ENCODE measurements at places on chromosomes 11 and 22.

GRCh38 chr11:57568330-57568766 lies 876 bp upstream of the UBE2L6 start:
- no peak for DNase-seq

DNA sequence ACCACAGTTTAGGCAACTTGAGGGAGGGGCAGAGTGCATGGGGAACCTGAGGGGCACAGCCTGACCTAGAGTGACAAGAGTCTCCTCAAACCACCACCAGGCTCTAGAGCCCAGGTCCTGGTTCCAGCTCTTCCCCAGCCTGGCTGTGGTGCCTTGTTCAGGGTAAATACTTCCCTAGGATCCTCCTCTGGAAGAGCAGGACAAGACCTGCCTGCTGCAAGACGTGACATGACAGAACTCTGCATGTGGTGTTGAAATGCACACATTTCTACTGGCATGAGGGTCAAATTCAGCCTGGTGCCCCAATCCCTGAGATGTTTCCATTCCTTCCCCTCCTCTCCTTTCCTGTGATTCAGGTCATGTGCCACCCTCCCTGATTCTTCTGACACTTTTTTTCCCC lies 3.3 kb downstream of the SEC14L2 start:
- no peak for DNase-seq

- no peak for DNase-seq
Measured at GRCh38 chr22:44193535-44193891, 12.8 kb downstream of the PARVG start.

- DNase-seq: no peak
Measured at GRCh38 chr22:29658176-29658575, 54.7 kb downstream of the NF2 start.

GRCh38 chr22:23313791-23314567 lies 133.7 kb downstream of the BCR start:
- no peak for DNase-seq

DNA sequence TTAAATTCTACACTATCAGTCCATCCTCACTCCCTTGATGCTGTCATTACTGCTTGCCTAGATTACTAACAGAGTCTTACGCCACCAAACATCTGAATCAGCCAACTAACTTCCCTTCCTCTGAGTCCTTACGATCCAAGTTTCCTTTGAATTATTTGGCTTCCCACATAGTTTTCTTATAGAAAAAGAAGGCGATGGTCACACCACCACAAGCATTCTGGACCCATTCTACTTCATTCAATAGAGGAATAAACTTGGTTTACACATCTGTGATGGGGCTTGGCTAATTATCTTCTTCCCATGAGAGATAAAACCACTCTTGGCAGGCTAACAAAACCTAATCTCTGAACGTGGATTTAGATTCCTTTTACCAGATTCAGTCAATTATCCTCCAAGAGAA lies 35.0 kb downstream of the INTS4 start:
- peak; percentile 33 for DNase-seq

DNA sequence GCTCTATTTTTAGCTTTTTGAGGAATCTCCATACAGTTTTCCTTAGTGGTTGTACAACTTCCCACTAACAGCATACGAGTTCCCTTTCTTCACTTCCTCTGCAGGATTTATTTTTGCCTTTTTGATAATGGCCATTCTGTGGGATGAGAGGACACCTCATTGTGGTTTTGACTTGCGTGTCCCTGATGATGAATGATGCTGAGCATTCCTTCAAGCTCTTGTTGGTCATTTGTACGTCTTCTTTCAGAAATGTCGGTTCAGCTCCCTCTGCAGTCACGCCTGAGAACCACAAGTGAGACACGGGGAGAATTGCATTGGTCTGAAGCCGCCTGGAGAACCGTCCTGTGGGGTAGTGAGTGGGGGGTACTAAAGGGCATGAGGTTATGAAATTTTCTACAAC lies 2.0 kb upstream of the KRTAP5-10 start:
- peak; percentile 66 for DNase-seq

DNA sequence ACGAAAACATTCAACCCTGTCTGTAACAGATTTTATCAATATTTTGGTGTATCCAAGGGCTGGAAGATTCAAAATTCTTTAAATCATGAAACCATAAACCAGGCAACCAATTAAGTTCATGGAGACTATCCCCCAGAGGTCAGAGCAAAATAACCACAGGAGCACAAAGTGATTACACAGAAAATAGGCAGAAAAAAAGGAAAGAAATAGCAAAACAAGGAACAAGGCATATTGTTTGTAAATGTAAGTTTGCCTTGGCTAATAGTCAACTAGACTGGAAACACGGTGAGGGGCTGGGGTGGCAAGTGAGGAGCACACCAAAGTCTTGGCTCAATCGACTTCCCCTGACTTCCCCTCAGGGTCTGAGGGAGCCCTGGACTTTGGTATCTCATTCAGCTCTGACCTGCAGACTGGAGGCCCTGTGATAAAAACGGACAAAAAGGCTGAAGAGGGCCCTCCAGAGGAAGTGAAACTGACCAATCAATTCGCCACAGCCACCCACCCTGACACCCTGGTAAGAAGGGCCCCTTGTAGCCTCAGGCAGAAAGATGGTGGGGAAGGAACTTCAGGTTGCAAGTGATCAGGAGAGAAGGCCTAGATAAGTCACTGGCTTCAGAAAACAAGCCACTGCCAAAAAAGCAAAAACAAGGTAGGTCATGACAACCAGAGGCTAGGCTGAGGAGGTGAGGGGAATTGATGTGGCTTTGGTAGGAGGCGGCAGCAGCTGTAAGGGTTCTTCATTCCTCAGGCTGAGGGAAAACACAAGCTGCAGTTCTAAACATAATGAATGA lies 1.8 kb downstream of the SIK3 start:
- DNase-seq: peak; percentile 40

GRCh38 chr11:132792341-132793140 lies 739.8 kb downstream of the OPCML start:
- DNase-seq: no peak

- peak; percentile 83 for DNase-seq
Measured at GRCh38 chr11:7571640-7572000, 57.8 kb downstream of the PPFIBP2 start.

DNA sequence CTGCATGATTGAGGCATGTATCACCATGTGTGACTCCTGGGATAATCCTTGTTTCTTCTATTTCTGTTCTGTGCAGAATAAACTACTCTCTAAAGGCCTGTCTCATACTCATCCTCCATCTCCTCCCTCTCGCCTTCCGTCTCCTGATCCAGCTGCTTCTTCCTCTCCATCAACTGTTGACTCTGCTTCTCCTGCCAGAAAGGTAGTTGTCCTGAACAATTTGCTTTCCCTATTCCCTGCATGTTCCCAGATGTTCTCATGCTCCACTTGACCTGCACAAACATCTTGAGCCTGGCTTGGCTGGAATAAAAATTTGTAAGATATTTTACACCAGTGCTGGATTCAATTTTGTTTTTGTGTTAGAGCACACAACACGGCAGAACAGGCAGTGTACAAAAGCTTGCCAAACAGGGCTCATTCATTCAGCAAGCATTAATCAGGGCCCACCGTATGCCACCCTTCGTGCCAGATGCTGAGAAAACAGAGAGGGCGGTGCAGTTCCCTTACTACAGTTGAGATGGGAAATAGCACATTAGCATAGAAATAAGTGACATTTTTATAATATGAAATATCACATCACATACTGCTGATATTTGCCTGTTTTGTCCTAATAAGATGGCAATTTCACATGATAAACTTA lies 133.3 kb upstream of the PARVA start:
- peak; percentile 28 for DNase-seq

DNA sequence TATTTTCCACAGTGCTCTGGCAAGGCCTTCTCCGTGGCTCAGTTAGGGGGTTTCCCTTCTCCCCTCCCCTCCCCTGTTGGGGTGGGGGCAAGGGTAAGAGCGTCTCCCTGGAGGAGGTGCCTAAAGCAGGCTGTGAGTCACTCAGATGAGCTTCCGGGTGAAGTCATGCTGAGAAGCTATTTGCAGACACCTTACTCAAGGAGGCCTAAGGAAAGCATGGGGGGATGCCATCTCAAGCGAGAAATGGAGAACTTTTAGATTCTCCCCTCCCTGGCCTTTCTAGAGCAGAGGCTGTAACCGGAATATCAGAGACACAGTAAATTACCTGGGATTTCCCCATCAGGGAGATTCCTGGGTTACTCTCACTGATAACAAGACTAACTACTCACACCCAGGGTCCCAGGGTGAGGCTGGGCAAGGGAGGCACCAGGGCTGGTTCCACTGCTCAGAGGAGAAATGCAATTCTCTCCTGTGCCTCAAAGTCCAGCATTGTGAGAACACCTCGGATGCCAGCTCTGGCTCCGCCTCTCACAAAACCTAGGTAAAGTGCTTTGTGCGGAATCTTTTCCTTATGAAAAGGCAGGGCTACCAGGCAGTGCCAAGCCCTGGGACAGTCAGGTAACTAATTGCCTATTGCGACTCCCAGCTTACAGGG lies 123.6 kb downstream of the ABTB2 start:
- DNase-seq: peak; percentile 73

GRCh38 chr11:125111001-125111342 lies 454 bp downstream of the TMEM218 start:
- DNase-seq: peak; percentile 55

GRCh38 chr11:34431979-34432378 lies 6.8 kb upstream of the CAT start:
- no peak for DNase-seq

DNA sequence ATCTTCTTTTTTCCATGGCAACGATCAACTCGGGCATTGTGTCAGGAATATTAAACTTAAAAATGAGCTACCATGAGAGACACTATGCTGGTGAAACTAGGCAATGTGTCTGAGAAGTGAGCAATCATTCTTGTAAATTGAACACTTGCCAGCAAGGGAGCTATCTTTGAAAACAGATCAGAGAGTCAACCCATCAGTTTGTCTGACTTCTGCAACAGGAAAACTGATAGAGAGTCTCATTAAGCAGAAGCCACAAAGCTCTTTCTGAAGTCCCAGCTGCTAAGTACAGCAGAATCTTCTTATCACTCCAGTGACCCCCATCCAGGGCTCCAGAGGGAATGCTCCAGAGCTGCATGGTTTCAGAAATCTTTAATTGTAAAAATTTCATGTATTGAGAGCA lies 114.7 kb downstream of the MSANTD4 start:
- DNase-seq: no peak

GRCh38 chr22:24133187-24133965 lies 47.9 kb upstream of the SUSD2 start:
- peak; percentile 9 for DNase-seq

GRCh38 chr22:48382197-48382596 lies 1445.5 kb downstream of the BRD1 start:
- DNase-seq: no peak

- no peak for DNase-seq
Measured at GRCh38 chr11:44398266-44399030, 88.5 kb upstream of the ALX4 start.

DNA sequence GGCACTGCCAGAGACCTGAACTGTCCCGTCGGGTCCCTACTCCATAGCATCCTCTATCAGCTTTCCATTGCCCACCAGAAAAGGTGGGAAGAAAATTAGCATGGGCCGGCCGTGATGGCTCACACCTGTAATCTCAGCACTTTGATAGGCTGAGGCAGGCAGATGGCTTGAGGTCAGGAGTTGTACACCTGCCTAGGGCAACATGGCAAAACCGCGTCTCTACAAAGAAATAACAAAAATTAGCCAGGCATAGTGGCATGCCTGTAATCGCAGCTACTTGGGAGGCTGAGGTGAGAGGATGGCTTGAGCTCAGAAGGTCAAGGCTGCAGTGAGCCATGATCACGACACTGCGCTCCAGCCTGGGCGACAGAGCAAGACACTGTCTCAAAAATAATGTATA lies 3.5 kb downstream of the SLC25A18 start:
- no peak for DNase-seq

DNA sequence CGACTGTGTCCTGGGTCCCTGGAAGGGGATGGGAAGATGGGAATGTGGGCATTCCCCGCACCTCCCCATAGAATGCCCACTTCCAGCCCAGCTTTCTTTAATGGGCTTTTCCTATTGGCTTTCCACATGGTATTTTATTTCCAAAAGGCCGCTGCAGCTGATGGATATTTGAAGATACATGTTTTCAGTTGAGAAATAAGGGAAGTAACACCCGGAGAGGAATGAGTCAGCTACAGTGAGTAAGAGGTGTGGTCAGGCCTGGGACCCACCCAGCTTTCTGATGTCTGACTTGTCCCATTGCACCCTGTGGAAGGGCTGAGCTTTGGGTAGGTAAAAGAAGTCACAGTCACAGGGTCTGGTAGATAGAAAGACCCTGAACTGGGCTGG lies 476.9 kb downstream of the MIAT start:
- peak; percentile 96 for DNase-seq

- DNase-seq: peak; percentile 74
Measured at GRCh38 chr22:22877523-22878210, 9.9 kb upstream of the IGLL5 start.

- peak; percentile 97 for DNase-seq
Measured at GRCh38 chr11:46290598-46291309, 13.3 kb downstream of the CREB3L1 start.

DNA sequence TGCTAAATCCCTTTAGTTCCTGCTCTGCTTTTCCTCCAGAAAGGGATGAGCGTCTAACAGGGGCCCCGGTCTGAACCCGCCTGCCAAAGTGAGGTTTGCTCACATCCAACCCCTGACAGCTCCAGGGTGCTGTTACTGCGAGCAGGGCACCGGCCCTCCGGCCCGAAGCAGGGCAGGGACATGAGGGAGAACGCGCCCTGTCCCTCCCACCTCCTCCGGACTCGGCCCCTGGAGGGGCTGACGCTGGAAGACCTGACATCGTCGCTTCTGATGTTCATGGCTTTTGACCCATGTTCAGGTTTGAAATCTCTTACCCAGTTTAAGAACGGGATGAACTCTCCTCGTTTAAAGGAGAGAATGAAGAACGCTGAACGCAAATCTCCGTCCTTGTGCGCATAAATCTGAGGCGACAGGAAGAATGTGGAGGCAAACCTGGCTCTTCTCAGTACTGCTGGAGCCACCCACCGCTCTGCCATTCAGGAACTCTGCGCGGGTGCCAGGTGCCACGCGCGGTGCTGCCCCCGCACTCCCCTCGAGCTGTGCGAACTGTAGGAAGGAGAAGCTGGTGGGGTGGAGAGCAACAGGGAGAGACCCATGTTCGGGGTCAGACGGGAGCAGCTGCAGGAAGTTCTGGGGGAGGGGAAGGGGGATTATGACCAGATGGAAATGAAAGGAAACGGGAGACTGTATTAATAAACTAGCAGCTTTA lies 826 bp upstream of the EEF1G start:
- DNase-seq: peak; percentile 72

DNA sequence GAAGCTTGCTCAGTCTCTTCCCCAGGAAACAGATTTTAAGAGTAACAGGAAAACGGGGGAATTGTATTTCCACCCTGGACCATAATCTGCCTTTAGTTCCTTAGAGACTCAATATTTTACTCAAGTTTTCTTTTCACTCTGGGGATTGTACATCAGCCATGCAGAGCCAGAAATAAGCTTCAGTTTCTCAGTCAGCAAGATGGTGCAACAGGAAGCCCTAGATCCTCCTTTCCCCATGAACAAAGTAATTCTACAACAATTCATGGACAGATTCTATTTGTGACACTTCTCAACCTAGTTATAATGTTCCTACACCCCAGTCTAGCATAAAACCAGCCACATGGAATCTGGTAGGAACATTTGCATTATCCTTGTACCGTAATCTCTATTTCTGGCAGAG lies 24.7 kb downstream of the OR8B2 start:
- DNase-seq: no peak
